ENCODE measurements at places on chromosomes 5 and 9. TPM values are rescaled to one million over a fixed set of nuclear protein-coding genes. Genes with fewer than 3 reads are reported as not detected.

PCDHGA9 gene
- 1.2 TPM for polyA plus RNA-seq

PAEP gene
- polyA plus RNA-seq: not detected

GRCh38 chr9:74946686-74947085 is 6.0 kb downstream of the C9orf40 start:
- DNase-seq: no peak

ORM2 gene
- not detected for polyA plus RNA-seq

PTPRD gene
- polyA plus RNA-seq: 0.48 TPM

DNA sequence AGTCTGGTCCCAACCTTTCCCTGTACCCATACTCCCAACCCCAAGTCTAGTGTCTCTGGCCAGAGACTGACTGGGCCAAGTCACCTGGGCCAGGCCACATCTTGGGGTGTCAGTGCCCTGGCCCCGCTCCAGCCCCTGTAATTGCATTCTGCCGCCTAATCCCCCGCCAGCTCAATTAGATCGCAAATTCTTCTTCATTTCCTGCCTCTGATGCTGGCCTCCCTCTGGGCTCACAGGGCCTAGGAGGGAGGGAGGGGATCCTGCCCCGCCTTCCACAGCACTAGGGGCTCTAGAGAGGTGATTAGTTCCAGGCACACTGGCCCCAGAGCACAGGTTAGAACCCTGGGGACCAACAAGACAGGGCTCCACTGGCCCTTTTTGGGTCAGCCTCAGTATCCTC is 5.5 kb downstream of the CXXC5 start:
- no peak for DNase-seq

- DNase-seq: no peak
Observed at GRCh38 chr9:114988962-114989599, 58.7 kb upstream of the TNFSF8 start.

BTNL3 gene
- polyA plus RNA-seq: not detected

Measured in BJ (cell line).